ENCODE measurements at places on chromosomes 5 and 9. TPM values are rescaled to one million over a fixed set of nuclear protein-coding genes. Genes with fewer than 3 reads are reported as not detected.

Gene UNC13B
- 0.39 TPM for polyA plus RNA-seq

Gene GRIA1
- polyA plus RNA-seq = not detected

Gene SPATA31C2
- not detected for polyA plus RNA-seq

Gene RGS7BP
- not detected for polyA plus RNA-seq

Gene SPATA31C1
- polyA plus RNA-seq = not detected

Gene KCNN2
- not detected for polyA plus RNA-seq

Gene FAM53C
- polyA plus RNA-seq = 18.6 TPM
